PC-9 (cell line): ENCODE measurements at places on chromosomes 7 and 10. TPM values are rescaled to one million over a fixed set of nuclear protein-coding genes. Genes with fewer than 3 reads are reported as not detected.
A peak's percentile ranks its signal among the peaks of the same experiment; 100 is the strongest.

- DNase-seq, result no peak
Measured at GRCh38 chr7:105474045-105474444, 48.0 kb downstream of the PUS7 start.

The SH2D4B gene
- 0.24 TPM in 1 of 2 replicates, not detected in the other for total RNA-seq

DNA sequence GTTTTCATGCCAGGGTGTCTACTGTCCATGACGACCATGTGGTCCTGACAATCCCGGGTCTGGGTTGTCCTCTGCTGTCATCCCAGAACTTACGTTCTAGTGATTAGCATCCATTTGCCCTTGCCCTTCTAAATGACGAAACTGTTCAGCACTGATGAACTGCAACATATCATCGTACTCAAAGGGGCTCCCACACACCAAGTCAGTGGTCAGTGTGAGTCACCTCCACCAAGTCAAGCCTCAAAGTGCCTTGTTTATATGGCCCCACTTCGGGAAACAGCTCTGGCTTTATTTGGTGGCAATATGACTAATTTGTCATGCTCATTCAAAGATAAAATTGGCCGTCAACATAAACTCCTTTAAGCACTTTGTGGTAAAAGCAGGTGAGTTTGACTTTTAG lies 110.7 kb downstream of the FRMD4A start:
- no peak for DNase-seq

GRCh38 chr10:470339-471003 lies 219.0 kb downstream of the DIP2C start:
- no peak for DNase-seq

The TCERG1L gene
- not detected in 2 replicates for total RNA-seq

The HOXA10 gene
- not detected in 2 replicates for total RNA-seq

GRCh38 chr10:32433542-32433941 lies 12.4 kb upstream of the CCDC7 start:
- no peak for DNase-seq

- no peak for DNase-seq
Measured at GRCh38 chr7:45417268-45417667, 156.9 kb upstream of the ADCY1 start.

DNA sequence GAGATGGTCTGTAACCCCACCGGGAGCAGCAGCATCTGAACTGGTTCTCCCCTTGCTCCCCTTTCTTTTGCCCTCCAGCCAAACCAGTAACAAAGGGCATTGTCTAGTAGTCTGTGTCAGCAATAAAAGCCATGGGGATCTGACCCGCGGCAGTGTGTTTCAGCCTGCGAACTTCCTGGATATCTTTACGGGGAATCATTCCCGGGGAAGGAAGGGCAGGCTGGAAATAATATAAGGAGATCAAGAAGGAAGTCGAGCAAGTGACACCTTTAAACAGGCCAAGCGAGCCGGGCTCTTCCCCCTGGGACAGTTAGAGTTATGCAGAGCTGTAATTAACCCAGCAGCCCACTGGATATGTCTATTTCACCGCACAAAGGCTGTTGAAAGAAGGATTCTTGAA lies 661.2 kb upstream of the GALNT17 start:
- DNase-seq, result no peak

DNA sequence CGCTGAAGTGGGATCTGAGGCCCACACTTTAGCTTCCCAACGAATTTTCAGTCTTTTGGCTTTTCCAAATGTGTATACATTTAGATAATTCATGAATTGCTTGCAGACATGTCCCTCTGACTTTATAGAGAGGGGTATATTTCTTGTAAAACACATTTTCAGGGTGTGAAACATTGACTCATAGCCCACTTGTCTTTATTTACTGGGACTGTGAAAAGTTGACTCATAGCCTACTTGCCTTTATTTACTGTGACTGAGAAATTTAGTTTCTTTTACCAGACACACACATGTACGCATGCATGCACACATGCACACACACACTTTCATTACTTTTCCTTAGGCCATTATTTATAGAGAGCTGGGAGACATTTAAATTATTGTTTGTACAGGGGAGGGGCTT lies 79.1 kb downstream of the VTI1A start:
- DNase-seq, result no peak

GRCh38 chr7:55108818-55109217 lies 90.0 kb downstream of the EGFR start:
- DNase-seq, result no peak

The ITGB8 gene
- total RNA-seq, result 19.4 and 20.1 TPM in 2 replicates

DNA sequence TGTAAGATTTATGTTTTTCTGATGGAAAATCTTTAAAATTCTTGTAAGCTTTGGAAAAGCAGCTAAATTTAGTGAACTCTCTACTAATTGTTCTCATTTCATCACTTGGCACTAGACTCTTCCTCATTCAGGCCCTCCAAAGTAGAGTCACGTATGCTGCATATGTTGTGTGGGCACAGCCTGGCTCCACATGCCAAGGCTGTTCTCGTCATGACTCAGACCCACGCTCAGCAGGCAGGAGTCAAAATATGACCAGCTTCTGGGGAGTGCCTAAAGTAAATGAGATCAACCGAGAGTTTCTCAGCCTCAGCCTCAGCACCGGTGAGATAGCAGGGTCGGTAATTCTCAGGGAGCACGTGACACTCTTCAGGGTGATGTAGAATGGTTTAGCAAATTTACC lies 1672.9 kb downstream of the REEP3 start:
- no peak for DNase-seq

The DYNC1I1 gene
- not detected in 2 replicates for total RNA-seq

GRCh38 chr7:5514440-5515035 lies 90.9 kb upstream of the TNRC18 start:
- DNase-seq, result peak; percentile 81

The PCGF5 gene
- 20.4 and 27.7 TPM in 2 replicates for total RNA-seq

The FFAR4 gene
- 0.25 TPM in 1 of 2 replicates, not detected in the other for total RNA-seq

The CALHM3 gene
- 12.5 and 13.1 TPM in 2 replicates for total RNA-seq

- DNase-seq, result no peak
Measured at GRCh38 chr10:105148456-105148855, 507.4 kb downstream of the SORCS3 start.

DNA sequence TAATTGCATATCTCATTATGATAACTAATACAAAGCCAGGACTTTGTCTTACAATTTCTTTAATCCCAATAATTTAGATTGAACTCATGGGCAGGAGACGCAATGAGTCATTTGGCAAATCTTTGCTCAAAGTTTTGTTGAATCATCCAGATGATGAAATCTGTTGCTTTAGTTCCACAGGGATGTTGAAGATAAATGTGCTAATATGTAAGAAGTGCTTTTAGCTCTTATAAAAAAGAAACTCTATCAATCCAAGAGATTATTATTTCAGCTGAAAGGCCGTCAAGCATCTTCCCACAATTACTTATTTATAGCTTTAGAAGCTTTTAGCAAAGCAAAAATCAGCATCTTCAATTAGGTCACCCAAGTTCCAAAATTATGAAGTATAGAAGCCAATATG lies 36.8 kb upstream of the ANK3 start:
- peak; percentile 81 for DNase-seq

GRCh38 chr10:20486791-20487190 lies 410.3 kb downstream of the NEBL start:
- DNase-seq, result no peak

DNA sequence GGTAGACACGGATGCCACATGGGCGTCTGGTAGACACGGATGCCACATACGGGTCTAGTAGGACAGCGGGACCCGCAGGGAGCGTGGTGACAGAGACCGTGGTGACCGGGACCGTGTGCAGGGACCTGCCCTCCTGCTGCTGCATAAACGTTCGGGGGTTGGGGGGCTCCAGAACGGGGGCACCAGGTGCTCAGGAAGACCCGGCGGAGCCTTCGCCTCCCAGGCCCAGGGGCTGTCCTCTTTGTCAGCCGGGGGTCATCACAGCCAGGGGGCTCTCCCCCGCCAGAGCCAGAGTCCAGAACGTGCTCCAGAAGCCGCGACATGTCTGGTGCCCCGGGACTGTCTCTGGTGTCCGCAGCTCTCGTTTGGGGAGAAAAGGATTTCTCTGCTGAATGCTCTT lies 69.2 kb upstream of the ADGRA1 start:
- DNase-seq, result no peak

The HSPA12A gene
- total RNA-seq, result 11.3 and 12.1 TPM in 2 replicates

GRCh38 chr10:117547016-117547715 lies 4.6 kb downstream of the EMX2 start:
- no peak for DNase-seq

GRCh38 chr7:54857294-54857693 lies 98.3 kb upstream of the SEC61G start:
- DNase-seq, result no peak

GRCh38 chr10:29765330-29765729 lies 130.6 kb upstream of the SVIL start:
- DNase-seq, result no peak

The TLX1 gene
- total RNA-seq, result not detected in 2 replicates

GRCh38 chr7:16421333-16422102 lies at the start of gene CRPPA:
Gene CRPPA, minus strand, starts transcription at chr7:16421538. Its CDS starts 216 bp downstream, at chr7:16421322.
- peak; percentile 81 for DNase-seq

- no peak for DNase-seq
Measured at GRCh38 chr7:34277016-34277802, 371.9 kb downstream of the BMPER start.

- no peak for DNase-seq
Measured at GRCh38 chr7:135537453-135537852, 20.3 kb upstream of the NUP205 start.

The ZNF488 gene
- 11.4 and 18.1 TPM in 2 replicates for total RNA-seq

DNA sequence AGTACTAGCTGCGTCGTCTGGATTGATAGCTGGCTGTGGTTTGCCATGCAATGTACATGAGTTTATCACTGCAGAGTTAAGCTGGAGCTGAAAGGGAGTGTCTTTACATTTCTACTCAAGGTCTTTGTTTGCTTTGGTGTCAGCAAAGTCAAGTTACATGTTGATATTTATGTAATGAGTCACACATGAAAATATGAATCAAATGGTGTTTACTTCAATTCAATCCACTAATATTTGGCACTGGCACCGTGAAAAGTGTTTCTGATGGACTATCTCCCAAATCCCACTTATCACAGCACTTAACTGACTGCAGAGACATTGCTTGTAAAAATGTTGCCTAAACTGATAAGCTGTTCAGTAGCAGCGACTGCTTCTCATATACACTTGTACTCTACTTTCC lies 395.9 kb downstream of the TFEC start:
- DNase-seq, result peak; percentile 84

The VSTM2A gene
- total RNA-seq, result not detected in 2 replicates

GRCh38 chr10:80487791-80488538 lies 33.9 kb downstream of the TSPAN14 start:
- DNase-seq, result no peak

The KEL gene
- total RNA-seq, result 0.46 TPM in 1 of 2 replicates, not detected in the other

The VAX1 gene
- total RNA-seq, result not detected in 2 replicates

DNA sequence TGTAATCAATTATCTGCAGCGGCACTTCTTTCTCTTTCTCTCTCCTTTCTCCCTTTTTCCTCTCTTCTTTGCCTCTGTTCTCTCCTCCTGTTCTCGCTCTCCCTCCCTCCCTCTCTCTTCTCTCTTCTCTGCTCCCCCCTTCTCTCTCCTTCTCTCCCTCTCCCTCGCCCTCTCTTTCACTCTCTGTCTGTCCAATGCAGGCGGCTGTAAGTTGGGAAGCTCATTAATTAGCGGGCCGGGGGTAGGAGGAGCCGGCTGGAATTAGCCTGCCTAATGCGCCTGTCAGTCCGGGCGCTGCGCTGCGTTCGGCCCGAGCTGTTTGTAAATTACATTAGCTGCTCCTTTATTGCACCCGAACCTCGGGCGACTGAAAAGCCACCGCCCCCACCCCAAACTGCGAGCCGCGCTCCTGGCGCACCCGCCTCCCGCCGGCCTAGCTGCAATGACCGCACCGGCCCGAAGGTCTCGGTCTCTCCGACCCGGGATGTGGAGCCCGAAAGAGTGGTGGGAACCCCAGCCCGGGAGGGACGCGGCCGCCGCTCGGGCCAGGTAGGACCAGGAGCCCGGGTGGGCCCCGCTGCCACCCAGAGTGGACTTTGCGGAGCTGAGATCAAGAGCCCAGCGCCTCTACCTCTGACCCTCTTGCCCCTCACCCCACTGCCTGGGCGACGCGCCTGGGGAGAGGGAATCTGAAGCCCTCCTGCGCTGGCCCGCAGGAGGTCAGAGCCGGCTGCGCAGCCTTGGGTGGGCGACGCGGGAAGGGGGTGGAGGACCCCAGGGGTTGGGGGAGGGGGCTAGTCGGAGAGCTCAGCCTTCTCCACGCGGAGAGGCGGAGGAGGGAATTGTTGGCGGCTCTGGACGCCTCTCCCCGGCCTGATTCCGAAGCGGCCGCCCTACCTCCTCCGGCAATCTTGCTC lies at the start of gene LBX1:
LBX1 (minus strand) TSS at position 198 of the 917 bp plus-strand sequence. CDS start 648 bp downstream, outside the sequence.
- no peak for DNase-seq

- peak; percentile 99 for DNase-seq
Measured at GRCh38 chr7:50733552-50733951, 49.1 kb downstream of the GRB10 start.
